ENCODE measurements at places on chromosomes 12 and 14. TPM values are rescaled to one million over a fixed set of nuclear protein-coding genes. Genes with fewer than 3 reads are reported as not detected.

- H3K27me3 ChIP-seq, result no peaks in the 10 kb centered on the region
- peaks cover 19% of the 10 kb centered on the region for H3K4me1 ChIP-seq
- H3K4me3 ChIP-seq, result no peak overlapping the region
Observed at GRCh38 chr12:22284871-22285270, 49.6 kb downstream of the ST8SIA1 start.

- no peaks in the 10 kb centered on the region for H3K36me3 ChIP-seq
- DNase-seq, result peak; percentile 55
- H3K4me1 ChIP-seq, result no peaks in the 10 kb centered on the region
- H3K27me3 ChIP-seq, result no peaks in the 10 kb centered on the region
- H3K4me3 ChIP-seq, result no peak overlapping the region
Observed at GRCh38 chr12:106045251-106045674, 93.5 kb downstream of the NUAK1 start.

DNA sequence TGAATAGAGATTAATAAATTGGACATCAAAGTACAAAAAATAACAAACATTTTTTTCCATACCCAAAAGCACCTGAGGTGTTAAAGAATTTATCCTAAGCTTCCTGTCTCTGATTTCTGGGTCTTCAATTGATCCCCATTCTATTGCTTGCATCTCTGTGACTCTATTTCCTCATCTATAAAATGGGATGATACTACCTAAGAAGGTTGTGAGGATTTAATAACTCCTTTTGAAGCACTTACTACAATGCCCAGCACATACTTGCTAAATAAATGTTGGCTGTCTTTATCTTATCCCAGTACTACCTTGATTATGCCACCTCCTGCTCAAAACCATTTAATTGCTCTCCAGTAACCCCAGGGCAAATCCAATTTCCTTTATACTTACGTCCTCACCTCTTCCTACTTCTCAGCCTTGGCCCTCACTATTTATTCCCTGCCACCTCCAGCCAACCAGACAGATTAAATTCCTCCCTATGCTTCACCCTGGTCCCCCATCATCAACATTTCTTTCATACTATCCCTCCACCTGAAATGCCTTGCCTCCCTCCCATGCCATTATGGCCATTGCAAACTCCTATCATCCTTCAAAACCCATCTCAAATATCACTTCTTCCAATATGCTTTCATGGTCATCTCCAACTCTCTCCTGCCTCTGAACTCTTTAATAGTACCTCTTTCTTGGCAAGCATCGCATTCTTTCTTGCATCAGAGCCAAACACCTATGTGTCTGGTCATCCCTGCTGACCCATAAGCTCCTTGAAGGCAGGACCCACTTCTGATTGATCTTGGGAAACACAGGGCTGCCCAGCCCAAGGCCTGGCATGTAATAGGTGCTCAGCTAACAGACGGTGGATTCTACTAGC lies 7.9 kb upstream of the ASIC1 start:
- no peaks in the 10 kb centered on the region for H3K36me3 ChIP-seq
- H3K4me1 ChIP-seq, result no peaks in the 10 kb centered on the region
- no peak overlapping the region for H3K27ac ChIP-seq

- peak; percentile 55 for DNase-seq
- H3K4me1 ChIP-seq, result no peaks in the 10 kb centered on the region
- H3K27ac ChIP-seq, result no peak overlapping the region
- no peak overlapping the region for H3K4me3 ChIP-seq
Observed at GRCh38 chr14:87705439-87705896, 287.5 kb downstream of the GALC start.

DNA sequence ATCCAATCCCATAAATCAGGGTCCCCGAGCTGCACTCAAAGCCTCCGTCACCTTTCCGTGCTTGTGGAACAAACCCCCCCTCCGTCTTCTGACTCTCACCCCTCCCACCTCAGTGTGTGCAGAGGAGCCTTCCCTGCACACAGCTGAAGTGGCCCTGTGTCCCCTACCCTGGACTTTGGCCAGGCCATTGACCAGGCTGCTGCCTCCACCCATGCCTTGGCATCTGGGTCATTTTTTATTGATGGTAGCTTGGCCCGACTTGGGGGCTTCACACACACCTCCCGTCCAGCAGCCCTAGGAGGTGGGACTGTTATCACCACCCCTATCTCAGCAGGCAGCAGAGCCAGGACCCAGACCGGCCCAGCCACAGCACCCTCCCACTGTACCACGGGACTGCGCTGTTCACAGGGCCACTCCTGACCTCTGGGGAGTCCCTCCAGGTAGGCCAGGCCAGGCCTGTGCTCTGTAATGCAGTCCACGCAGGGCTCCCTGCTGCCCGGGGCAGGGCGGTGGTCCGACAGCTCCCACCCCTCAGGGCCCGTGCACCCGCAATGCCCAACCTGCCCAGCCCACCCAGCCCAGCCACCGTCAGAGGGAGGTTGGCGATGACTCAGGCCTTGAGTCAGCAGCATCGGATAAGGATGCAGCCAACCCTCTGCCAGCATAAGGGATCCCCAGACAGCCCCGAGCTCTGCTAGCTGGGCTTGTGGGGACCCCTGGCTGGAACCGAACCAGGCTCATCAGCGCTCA lies 9.2 kb upstream of the INF2 start:
- no peaks in the 10 kb centered on the region for H3K36me3 ChIP-seq
- DNase-seq, result peak; percentile 75
- H3K4me1 ChIP-seq, result peaks cover 40% of the 10 kb centered on the region
- H3K27ac ChIP-seq, result peak overlapping the region; percentile 96

DNA sequence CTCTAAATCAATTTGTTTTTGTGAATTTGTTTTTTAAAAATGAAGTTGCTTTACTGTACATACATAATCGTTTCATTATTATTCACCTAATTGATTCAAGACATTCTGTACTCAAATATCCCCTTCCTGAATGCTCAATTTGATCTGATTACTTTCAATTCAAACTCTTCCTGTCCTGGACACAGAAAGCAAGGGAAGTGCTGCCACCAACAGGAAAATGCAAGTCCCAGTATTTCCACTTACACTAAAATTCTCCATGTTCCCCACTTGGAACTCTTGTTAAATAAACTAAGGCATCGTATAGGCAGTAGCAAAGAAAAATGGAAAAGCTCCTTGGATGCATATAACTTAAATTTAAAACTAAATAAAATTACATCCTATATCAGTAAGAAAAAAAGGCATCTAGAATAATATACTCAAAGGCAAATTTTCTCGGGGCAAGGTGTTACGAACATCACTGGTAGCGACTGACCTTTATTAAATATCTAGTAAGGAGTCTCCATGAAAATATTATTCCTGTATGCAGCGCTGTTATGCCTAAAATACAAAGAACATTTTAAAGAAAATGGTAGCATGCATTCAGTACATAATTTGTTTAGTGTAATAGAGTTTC lies 72.0 kb upstream of the DBX2 start:
- no peaks in the 10 kb centered on the region for H3K4me1 ChIP-seq
- H3K36me3 ChIP-seq, result no peaks in the 10 kb centered on the region
- no peak overlapping the region for H3K27ac ChIP-seq
- H3K27me3 ChIP-seq, result no peaks in the 10 kb centered on the region
- peak; percentile 31 for DNase-seq
- H3K4me3 ChIP-seq, result no peak overlapping the region

The SLCO1B3 gene
- total RNA-seq, result not detected

Data from fibroblast of lung (primary cell).